ENCODE measurements at places on chromosomes 7 and 10. TPM values are rescaled to one million over a fixed set of nuclear protein-coding genes. Genes with fewer than 3 reads are reported as not detected.

DNA sequence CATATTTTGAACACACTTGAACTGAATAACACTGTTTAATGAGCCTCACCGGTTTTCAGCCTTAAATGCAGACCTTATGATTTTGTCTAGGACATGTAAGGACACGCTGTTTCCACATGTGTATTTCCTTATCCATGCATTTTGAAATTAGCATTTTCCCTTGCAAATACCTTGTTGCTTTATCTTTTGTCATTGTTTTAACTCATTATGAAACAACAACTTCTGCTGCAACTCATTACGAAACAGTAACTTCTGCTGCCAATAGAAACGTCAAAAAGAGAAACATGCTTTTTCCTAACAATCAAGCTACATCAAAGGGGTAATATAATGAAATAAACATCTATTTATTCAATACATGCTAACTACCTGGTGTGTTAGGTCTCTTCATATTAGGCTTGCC is 322.0 kb downstream of the AGMO start:
- no peak for DNase-seq

DNA sequence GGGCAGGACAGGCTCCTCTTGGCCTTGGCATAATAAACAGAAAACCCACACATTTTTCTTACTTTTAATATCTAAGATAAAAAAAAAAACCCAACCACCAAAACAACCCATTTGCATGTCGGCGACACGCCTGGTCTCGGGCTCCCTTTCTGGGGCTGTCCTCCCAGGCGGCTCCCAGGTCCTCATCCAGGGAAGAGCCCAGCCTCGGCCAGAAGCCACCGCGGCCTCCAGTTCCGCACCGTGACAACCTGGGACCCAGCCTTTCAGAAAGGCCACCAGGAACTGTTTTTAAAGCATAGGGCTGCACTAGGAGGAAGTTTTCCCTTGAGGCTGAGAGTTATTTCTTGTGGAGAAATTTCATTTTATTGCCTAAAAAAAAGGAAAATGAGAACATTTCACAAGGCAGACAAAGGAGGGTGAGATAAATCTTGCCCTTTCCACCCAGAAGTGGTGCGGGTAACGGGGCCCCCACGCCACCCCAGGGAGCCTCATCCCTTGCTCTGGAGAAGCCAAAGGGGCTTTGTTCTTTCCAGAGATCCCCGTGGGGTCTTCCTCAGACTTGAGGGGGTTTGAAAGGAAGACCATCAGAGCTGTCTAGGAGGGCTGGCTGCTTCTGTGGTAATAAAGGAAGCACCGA is 39.2 kb upstream of the MKRN1 start:
- DNase-seq = no peak

- DNase-seq = no peak
These were observed 69.2 kb downstream of the HIP1 start for GRCh38 chr7:75669579-75669978.

GSDME gene
- 7.1 TPM for total RNA-seq

GRCh38 chr7:36044101-36044892 is 108.8 kb upstream of the EEPD1 start:
- DNase-seq = no peak

GRCh38 chr10:14474656-14475055 is 143.9 kb upstream of the FRMD4A start:
- DNase-seq = no peak

GRCh38 chr7:40977533-40977932 is 725.4 kb downstream of the INHBA start:
- DNase-seq = no peak

AGMO gene
- not detected for total RNA-seq

TSC22D4 gene
- total RNA-seq = 27.5 TPM

GRCh38 chr7:47301657-47302295 is 280.1 kb downstream of the TNS3 start:
- peak; percentile 54 for DNase-seq

DNA sequence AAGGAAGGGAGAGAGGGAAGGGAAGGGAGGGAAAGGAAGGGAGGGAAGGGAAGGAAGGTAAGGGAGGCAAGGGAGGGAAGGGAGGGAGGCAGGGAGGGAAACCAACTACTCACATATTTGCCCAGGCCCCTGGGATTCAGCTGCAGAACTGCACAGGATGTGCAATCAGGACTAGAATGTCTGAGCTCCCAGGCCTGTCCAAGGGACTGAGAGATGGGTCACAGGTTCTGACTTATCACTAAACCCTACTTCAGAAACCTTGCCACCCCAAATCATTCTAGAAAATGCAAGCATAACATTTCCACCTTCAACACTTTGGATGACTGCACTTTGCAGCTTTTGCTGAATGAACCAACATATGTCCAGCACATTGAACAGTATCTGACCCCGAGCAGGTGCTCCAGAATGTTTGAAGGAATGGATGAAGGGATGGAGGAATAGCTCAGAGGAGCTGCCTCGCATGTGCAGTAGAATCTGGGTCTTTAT is 245.3 kb downstream of the KCNMA1 start:
- DNase-seq = no peak

All from sigmoid colon (tissue), 7 donors.